ENCODE measurements at places on chromosomes 3 and 15. TPM values are rescaled to one million over a fixed set of nuclear protein-coding genes. Genes with fewer than 3 reads are reported as not detected.

DNA sequence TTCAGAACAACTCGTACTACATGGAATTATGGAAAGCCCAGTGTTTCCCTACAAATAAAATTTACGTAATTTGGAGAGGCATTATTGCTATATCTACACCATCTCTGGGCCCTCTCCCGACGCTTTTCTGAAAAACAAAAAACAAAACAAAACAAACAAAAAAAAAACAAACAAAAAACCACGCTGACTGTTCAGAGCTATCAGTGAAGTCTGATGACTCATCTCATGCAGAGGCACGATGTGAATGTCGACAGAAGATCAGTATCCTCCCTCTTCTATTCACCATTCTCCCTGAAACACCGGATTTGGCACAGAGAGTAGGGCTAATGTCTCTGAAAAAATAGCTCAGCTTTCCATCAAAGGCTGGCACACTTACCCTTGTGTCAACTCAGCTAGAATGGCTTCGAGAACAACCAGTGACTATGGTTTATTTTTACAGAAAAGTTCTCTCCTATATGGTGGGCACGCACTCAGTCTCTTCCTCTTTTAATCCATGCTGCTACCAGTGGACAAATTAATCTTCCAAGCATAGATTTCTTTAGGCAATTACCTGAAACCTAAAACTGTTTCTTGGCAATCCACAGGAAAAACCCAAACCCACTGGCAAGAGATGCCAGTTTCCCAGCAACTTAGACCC lies 1.5 kb downstream of the CRBN start:
- peak overlapping the region; percentile 93 for H3K4me3 ChIP-seq
- H3K27me3 ChIP-seq, result peaks cover 5% of the 10 kb centered on the region
- H3K4me1 ChIP-seq, result peaks cover 16% of the 10 kb centered on the region
- no peak for DNase-seq
- peaks cover 11% of the 10 kb centered on the region for H3K36me3 ChIP-seq

SPESP1 gene
- not detected for total RNA-seq

GP5 gene
- 0.10 TPM for total RNA-seq

- H3K4me3 ChIP-seq, result no peak overlapping the region
- DNase-seq, result no peak
- no peaks in the 10 kb centered on the region for H3K36me3 ChIP-seq
Measured at GRCh38 chr3:56130036-56130435, 338.2 kb downstream of the ERC2 start.

GRCh38 chr3:157914882-157915281 lies 191.3 kb downstream of the SHOX2 start:
- no peak overlapping the region for H3K27ac ChIP-seq
- no peak for DNase-seq
- H3K4me3 ChIP-seq, result no peak overlapping the region
- peaks cover 17% of the 10 kb centered on the region for H3K4me1 ChIP-seq
- H3K27me3 ChIP-seq, result no peaks in the 10 kb centered on the region
- no peaks in the 10 kb centered on the region for H3K36me3 ChIP-seq

All from type B pancreatic cell (in vitro differentiated cells).